ENCODE measurements at places on chromosomes 5 and 9.

DNA sequence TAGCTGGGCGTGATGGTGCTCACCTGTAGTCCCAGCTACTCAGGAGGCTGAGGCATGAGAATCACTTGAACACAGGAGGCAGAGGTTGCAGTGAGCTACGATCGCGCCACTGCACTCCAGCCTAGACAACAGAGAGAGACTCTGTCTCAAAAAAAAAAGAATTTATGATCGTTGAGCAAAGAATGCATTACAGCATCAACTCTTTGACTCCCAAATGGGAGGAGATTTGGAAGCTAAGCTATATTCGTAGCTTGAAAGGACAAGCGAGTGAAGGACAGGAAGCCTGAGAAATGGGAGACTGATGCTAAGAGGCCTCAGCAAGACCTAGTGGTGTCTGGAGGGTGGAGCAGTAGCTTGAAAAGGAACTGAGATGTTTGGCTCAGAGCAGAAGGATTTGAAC lies 10.3 kb upstream of the CCIN start:
- DNase-seq: no peak

DNA sequence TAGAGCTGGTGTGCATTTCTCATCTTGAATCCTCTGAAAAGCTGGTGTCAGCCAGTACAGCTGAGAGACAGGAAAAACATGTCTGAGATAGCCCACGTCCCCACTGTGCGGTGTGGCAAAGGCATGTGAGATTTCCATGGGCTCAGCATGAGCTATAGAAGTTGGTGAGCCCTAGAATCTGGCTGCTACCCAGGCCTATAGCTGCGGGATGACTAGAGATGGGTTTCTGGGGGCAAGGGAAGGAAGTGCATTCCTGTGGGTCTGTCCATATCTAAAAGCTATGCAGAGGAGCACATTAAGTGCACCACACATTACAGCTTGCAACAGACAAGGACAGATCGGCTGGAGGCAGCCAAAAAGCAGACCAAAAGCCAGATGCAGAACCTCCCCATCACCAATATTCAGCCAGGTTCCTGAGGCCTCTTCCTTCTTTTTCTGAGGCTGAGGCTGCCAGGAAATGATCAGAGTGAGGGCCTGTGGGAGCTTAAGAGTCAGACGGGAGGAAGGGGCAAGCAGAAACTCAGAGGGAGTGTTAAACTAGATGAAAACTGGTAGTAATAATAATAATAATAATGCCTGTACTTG lies 55.8 kb upstream of the RANBP3L start:
- DNase-seq: no peak

GRCh38 chr9:92507496-92507895 lies 25.2 kb upstream of the ASPN start:
- no peak for DNase-seq

DNA sequence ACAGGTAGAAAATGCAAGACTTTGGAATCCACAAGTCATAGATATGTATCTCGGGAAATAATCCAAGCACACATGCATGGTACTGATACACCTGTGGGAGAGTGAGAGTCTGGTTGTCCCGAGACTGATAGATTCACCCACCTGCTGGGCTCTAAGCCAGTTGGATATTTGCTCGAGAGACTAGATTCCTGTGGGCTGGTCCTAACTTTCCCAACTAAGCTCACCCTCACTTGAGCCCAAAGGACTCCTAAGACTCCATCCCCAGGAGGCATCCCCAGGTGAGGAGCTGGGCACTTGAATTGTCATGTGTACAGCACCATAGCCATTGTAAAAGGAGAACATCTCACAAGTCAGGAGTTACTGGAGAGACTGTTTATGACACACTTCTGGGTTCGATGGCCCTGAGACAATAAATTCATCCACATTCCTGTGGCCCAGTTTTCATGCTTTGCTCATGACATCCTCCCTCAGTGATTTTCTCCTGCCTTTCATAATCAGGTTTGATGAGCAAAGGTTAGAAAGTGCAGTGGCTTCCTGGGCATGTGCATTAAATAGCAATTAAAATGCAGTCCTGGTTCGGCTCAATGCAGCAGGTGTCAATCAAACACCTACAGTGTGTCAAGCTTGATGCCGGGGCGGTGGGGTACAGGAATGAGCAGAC lies 18.1 kb downstream of the SLC1A1 start:
- no peak for DNase-seq

DNA sequence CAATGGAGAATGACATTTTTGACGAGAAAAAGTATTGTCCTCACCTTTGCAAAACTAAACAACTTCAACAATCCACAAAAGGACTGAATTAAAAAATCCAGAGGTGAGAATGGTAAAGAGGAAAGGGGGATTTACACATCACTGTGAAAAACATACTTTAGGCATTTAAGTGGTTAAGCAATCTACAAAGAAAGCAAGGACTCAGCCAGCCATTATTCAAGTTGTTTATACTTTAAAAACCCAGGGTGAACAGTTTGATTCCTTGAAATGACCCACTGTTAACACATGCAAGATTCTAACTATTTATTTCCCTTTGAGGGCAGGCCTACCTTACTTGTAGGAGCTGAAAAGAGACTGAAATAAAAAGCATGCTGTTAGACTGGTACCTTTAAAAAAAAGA lies 29.3 kb downstream of the TUT7 start:
- no peak for DNase-seq

DNA sequence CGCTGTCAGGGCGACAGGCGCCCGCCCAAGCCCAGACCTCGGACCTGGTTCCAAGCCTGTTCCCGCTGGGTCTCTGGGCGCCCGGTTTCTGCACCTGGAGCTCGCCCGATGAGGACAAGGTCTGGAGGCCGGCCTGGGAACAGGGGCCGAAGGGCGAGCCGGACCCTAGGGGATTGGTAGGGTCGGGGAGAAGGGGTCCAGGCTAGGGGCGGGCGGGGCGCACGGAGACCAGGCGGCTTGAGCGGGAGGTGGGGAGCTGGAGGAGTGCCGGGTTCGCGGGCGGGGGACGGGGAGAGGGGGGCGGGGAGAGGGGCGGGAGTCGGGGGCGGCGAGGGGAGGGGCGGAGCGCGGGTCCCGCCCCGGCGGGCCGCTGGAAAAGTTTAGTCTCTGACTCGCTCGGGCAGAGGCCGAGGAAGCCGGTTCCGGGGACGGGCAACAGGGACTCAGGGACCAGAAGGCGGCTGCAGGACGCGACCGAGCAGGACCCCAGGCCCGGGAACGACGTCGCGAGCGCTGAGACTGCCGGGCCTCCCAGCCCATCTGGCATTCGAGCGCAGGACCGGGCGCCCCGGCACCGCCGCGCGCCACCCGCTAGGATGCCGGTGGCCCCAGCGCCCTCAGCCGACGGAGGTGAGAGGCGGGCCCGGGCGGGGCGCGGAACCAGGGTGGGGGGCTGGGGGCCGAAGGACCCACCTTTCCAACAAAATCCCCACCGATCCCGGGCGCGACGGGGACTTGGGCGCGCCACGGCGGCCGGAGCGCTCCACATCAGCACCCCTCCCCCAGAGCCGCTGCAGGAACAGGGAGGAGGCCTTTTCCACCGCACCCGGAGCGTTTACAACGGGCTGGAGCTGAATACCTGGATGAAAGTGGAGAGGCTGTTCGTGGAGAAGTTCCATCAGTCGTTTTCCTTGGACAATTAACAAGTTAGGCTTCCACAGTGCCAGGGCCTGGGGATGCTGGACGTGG lies at the start of gene S1PR3:
Gene S1PR3 (plus strand): TSS at position 403 of the 969 bp plus-strand sequence. CDS start 9,733 bp downstream, outside the sequence.
- no peak for DNase-seq
